ENCODE measurements at places on chromosomes 12 and 14.
A peak's percentile ranks its signal among the peaks of the same experiment; 100 is the strongest.

DNA sequence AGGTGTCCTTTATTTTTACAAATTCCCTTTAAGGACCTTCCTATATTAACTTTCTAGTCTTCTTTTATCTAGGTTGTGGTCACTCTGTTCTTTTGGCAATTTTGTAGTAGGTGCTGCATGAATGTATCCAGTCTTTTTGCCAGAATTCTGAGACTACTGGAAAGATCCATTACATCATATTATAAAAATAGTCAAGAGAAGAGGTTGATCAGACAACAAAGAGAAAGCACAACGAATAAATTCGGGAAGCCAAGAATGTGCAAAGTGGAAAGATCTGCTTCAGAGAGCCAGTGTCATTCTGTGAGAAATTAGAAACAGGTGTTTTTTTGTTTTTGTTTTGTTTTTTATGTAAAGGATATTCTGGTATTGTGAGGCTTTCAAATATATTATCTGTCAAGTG lies 15.8 kb upstream of the SLC16A7 start:
- no peaks in the 10 kb centered on the region for H3K27me3 ChIP-seq
- DNase-seq = no peak
- H3K4me1 ChIP-seq = peaks cover 13% of the 10 kb centered on the region
- H3K27ac ChIP-seq = no peak overlapping the region
- no peaks in the 10 kb centered on the region for H3K36me3 ChIP-seq

DNA sequence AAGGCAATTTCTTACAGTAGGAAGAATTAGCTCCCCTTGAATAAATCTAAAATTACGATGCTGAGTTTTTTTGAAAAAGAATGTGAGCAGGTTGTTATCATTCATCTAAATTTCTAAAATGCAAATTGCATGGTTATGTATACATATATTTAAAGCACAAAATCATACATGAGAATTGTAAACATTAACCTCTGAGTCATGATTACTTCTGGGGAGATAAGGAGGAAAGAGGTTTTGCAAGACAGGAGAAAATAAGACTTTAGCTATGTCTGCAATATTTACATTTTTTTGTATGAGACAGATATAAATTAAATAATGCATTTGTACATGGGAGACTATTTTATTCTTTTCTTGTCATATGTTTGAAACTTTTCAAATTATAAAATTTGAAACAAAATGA lies 72.2 kb downstream of the TSPAN8 start:
- H3K4me3 ChIP-seq = no peak overlapping the region
- H3K27ac ChIP-seq = no peak overlapping the region
- H3K36me3 ChIP-seq = no peaks in the 10 kb centered on the region

- no peak overlapping the region for H3K27ac ChIP-seq
- no peaks in the 10 kb centered on the region for H3K27me3 ChIP-seq
- H3K4me1 ChIP-seq = no peaks in the 10 kb centered on the region
- no peak overlapping the region for H3K4me3 ChIP-seq
- H3K36me3 ChIP-seq = no peaks in the 10 kb centered on the region
- no peak for DNase-seq
Observed at GRCh38 chr12:20220339-20220738, 148.0 kb upstream of the PDE3A start.

DNA sequence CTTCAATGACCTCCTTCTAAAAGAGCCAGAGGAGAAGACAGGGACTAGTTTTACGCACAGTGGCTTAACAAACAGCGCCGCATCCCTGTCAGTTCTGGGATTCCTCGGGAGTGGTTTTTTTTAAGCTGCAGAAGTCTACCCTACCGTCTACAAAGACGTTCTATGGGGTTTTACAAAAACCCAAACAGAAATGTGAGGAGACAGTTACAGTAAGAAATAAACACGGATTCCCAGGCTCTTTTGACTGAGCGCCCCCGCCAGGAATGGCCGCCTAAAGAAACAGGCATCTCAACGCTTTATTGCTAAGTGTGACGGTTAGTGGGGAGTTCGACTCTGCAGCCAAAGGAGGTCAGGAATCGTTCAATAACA lies 484 bp downstream of the ALKBH1 start:
- H3K27ac ChIP-seq = peak overlapping the region; percentile 65
- peaks cover 51% of the 10 kb centered on the region for H3K36me3 ChIP-seq
- peak; percentile 10 for DNase-seq
- H3K4me1 ChIP-seq = peaks cover 19% of the 10 kb centered on the region

- no peaks in the 10 kb centered on the region for H3K27me3 ChIP-seq
- H3K4me3 ChIP-seq = no peak overlapping the region
- no peak overlapping the region for H3K27ac ChIP-seq
- no peak for DNase-seq
- peaks cover 19% of the 10 kb centered on the region for H3K36me3 ChIP-seq
Observed at GRCh38 chr12:113190761-113191160, 5.2 kb downstream of the RITA1 start.

DNA sequence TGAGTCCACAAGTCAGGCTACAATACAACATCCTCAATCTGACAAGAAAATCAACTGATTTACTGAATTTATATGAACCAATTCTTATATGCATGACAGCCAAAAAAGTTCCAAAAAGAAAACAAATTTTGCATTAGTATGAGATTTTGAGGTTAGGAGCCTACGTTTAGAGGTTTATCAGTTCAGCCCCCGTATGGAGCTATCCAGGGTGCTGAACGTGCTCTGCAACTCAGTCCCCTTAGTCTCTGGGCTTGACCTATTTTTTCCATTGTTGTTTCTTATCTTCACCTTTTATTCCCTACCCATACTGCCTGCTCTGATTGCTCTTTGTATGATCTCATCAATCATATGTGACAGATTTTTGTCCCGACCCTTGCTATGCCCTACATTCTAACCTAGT lies 693.0 kb downstream of the NRXN3 start:
- H3K4me1 ChIP-seq = no peaks in the 10 kb centered on the region
- H3K36me3 ChIP-seq = no peaks in the 10 kb centered on the region
- H3K27me3 ChIP-seq = no peaks in the 10 kb centered on the region
- DNase-seq = no peak
- H3K4me3 ChIP-seq = no peak overlapping the region

DNA sequence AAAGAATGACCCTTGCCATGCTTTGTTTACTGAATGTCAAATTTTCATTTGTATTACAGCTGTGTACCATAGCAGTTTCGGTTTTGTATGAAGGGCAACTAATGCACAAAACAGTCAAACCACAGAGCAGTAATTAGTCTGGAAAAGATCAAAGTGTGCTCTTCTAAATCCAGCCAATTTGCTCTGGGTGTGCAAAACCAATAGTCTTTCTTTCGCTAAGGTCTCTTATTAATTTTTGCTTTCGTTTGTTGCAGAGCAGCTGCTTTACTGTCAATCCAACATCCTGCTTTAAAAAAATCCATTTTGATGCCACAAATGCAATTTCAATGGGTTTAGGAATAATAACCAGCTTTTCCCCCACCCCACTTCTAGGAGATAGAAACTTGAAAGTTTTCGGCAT lies 114.2 kb downstream of the BRMS1L start:
- H3K36me3 ChIP-seq = no peaks in the 10 kb centered on the region
- H3K27me3 ChIP-seq = no peaks in the 10 kb centered on the region
- no peak overlapping the region for H3K27ac ChIP-seq
- DNase-seq = no peak
- no peaks in the 10 kb centered on the region for H3K4me1 ChIP-seq

DNA sequence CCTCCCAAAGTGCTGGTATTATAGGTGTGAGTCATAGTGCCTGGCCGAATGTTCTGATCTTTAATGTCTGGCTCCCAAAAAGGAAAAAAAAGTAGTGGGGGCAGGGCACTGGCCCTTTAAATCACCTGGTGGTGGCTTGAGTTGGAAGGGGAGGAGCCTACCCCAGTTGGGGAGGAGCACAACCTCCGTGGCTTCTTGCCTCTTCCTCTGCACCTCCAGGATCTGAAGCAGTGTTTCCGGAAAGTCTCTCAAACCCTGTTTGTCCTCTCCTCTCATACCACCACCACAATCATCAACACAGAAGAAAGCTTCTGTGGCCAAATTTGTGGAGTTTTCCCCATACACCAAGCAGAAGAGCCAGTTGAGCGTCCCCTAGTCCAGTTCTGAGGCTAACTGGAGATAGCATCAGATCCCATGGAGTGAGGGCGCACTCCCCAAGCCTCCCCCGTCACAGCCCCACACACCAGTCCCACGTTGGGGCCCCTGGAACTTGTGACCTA lies 24.3 kb upstream of the RCOR1 start:
- H3K4me1 ChIP-seq = peaks cover 15% of the 10 kb centered on the region
- peak; percentile 41 for DNase-seq
- H3K27me3 ChIP-seq = no peaks in the 10 kb centered on the region
- peak overlapping the region; percentile 18 for H3K27ac ChIP-seq
- H3K4me3 ChIP-seq = peak overlapping the region; percentile 13
- H3K36me3 ChIP-seq = no peaks in the 10 kb centered on the region

GRCh38 chr12:132078190-132078589 lies 65.9 kb downstream of the DDX51 start:
- no peak for DNase-seq
- H3K27ac ChIP-seq = no peak overlapping the region
- H3K4me3 ChIP-seq = no peak overlapping the region
- peaks cover under 1% of the 10 kb centered on the region for H3K4me1 ChIP-seq
- H3K36me3 ChIP-seq = peaks cover 47% of the 10 kb centered on the region
- H3K27me3 ChIP-seq = no peaks in the 10 kb centered on the region

GRCh38 chr12:124423761-124424515 lies 129.0 kb downstream of the RFLNA start:
- H3K27ac ChIP-seq = no peak overlapping the region
- no peaks in the 10 kb centered on the region for H3K27me3 ChIP-seq
- peaks cover 69% of the 10 kb centered on the region for H3K36me3 ChIP-seq
- H3K4me1 ChIP-seq = no peaks in the 10 kb centered on the region

DNA sequence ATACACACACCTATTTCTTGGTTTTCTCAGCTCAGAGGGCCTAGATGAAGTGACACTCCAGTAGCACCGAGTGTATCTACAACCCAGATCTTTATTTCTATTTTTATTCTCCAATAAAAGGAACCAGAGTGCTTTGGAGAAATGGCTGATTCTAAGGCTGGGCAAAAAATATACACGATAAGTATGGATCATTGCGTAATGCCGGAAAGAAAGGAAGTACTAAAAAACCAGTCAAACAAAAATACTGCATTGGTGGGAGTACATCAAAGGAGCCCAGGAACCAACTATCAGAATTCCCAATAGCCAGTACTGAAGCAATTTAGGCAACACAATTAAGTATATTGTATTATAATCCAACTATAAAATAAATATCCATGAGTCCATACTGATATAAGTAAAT lies 400.9 kb upstream of the CCDC196 start:
- H3K4me3 ChIP-seq = no peak overlapping the region
- no peak for DNase-seq
- H3K4me1 ChIP-seq = no peaks in the 10 kb centered on the region
- H3K27me3 ChIP-seq = no peaks in the 10 kb centered on the region
- no peak overlapping the region for H3K27ac ChIP-seq

- H3K36me3 ChIP-seq = no peaks in the 10 kb centered on the region
- no peak overlapping the region for H3K27ac ChIP-seq
- no peaks in the 10 kb centered on the region for H3K4me1 ChIP-seq
- DNase-seq = no peak
Observed at GRCh38 chr12:40011775-40012129, 94.1 kb downstream of the SLC2A13 start.

Measured in CD4-positive, alpha-beta T cell (primary cell).